ENCODE measurements at places on chromosomes 5 and 9.

DNA sequence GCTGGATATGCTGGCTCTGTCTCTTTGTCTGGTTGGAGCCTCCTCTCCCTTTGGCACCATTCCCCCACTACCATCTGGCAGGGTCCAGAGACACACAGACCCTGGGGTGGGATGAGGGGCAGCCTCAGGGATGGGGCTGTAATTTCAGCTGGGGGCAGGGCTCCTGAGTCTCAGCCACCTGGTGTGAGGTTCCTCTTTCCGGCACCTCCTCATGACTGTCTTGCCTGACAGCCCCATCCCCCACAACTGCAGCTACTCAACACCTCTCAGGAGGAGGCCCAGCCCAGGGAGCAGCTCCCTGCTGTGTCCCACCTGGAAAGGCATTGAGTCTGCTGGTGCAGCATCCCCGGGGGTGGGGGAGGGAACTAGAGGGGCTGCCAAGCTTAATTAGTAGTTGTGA, 11.7 kb upstream of the RPS14 start:
- DNase-seq, result no peak

DNA sequence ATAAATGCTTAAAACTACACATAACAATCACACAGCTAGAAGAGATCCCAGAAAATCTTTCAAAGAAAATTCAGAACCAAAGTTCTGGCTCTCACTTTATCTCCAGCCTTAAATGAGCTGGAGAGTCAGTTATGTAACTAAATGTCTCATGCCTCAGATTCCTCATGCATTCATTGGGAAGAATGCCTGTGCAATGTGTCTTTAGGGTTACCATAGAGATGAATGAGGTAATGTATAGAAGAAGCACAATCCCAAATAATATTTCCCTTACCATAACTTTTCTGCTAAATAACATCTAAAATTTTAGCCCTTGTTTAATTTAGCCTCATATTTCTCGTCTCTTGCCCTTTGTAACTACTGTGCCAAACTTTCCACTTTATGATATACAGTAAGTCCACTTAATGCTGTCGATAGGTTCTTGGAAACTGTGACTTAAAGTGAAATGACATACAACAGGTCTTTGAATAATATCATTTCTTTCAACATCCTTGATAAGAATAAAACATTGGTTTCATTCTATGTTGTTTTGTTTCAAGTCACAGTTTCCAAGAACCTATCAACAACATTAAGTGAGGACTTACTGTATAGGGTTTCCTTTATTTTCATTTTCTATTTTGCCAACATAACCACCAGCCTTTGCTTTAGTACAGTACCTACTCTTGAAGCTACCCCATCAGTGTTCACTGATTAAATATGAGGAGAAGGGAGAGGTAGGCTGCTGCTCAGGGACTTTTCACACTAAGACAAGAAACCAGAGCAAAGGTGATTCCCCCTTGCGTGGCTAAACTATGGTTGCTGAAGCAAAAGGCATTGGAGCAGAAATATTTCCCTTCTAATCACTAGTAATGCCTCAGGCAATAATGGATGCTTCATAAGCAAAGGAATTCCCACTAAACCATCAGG, 295.7 kb upstream of the PTGER4 start:
- DNase-seq, result no peak

- no peak for DNase-seq
Observed at GRCh38 chr9:19967216-19967887, 178.5 kb upstream of the SLC24A2 start.

DNA sequence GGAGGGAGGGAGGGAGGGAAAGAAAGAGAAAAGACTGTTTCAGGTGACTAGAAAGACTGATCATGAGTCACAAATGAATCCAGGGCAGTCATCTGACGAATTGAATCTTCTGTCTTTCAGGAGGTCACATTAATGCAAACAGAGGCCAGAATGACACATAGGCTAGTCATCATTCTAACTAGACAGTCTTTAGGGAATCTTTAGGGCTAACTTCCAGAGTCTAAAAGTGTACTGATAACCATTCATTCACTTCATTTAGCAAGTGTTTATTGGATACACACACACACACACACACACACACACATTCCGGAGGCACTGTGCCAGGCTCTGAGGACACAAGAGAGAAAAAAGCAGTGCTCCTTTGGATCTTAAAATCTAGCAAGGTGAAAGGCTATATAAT, 156.7 kb downstream of the EBF1 start:
- peak; percentile 74 for DNase-seq

All from RKO (cell line).